ENCODE measurements at places on chromosomes 2 and 18. TPM values are rescaled to one million over a fixed set of nuclear protein-coding genes. Genes with fewer than 3 reads are reported as not detected.
A peak's percentile ranks its signal among the peaks of the same experiment; 100 is the strongest.

FAP gene
- 3.4 TPM for total RNA-seq

MEP1B gene
- not detected for total RNA-seq

GCG gene
- not detected for total RNA-seq

TRIM43 gene
- total RNA-seq: not detected

GNAL gene
- 5.8 TPM for total RNA-seq

ARHGEF33 gene
- total RNA-seq: 0.73 TPM

CFC1 gene
- total RNA-seq: not detected

SERPINB7 gene
- total RNA-seq: not detected

IL1RL2 gene
- 0.15 TPM for total RNA-seq

EGR4 gene
- not detected for total RNA-seq

CCDC74B gene
- total RNA-seq: 0.91 TPM

DNA sequence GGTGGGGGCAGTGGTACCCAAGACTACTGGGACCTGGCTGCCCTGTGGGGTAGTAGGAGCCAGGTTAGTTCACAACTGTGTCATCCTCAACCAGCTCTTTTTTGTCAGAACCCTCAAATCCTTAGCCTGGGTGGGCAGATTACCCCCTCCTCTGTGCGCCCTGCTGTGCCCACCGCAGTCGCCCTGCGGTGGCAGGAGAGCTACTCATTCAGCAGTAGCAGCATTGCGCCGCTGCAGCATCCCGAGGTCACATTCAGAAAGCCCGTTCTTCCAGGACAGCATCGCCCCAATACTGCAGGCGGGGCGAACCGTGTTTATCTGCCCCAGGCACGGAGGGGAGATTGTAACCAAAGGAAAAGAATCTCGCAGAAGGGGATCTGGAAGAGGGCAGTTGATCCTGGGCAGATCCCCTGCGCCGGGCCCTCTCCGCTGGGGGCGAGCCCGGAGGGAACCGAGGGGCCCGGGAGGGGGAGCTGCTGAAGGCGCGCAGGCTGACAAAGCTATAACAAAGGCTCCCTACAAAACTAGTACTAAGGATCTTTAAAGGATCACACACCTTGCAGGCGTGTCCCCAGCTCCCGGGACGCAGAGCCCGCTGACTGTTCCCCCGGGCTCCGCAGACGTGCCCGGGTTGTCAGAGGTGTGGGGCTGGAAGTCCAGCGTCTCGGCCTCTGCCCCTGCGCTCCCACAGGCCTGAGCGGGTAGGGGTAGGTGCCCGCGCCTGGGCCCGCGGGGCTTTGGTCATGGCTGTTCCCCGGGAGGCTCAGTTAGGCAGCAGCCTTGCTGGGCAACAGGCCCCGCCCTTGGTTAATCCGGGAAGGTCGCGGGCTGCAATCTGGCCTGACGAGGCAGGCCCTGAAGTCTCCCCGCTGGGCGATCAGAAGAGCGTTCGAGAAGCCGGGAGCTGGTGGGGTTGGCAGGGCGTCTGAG, 13.2 kb downstream of the POU3F3 start:
- DNase-seq: no peak

- no peak for DNase-seq
Observed at GRCh38 chr2:192775011-192775410, 580.3 kb upstream of the TMEFF2 start.

GRCh38 chr2:128285329-128285931, 33.2 kb downstream of the HS6ST1 start:
- DNase-seq: no peak

- no peak for DNase-seq
Observed at GRCh38 chr2:138503087-138503442, 1.5 kb downstream of the SPOPL start.

DNA sequence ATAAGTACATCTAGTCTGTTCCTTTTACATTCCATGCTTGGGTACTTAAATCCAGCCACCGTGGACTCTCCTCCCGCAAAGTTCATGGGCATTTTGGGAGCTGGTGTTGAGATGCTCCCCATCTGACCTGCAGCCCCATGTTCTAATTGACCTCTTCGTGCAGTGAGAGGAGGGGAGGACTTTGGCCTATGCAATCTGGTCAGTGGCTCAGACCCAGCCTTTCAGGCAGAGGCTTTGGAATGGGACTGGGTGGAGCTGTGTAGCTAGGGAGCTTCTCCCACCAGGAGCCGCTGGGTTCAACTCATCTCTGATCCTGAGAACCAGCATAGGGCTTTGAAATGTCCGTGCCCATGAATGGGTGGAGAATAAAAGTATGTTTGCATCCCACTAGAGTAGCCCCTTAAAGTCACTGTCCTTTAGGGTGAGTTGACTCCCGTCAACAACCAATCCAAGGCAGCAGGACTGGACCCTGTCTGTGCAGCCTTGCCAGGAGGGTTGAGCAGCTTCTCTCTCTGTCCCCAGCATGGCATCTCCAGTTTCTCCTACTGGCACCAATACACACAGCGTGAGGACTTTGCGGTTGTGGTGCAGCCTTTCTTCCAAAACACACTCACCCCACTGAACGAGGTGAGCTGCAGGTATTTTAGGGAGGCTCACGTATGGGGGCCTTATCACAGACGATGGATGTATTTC, 120.0 kb upstream of the PPP1CB start:
- no peak for DNase-seq

GRCh38 chr18:46182633-46183358, 78.6 kb downstream of the HAUS1 start:
- DNase-seq: no peak

DNA sequence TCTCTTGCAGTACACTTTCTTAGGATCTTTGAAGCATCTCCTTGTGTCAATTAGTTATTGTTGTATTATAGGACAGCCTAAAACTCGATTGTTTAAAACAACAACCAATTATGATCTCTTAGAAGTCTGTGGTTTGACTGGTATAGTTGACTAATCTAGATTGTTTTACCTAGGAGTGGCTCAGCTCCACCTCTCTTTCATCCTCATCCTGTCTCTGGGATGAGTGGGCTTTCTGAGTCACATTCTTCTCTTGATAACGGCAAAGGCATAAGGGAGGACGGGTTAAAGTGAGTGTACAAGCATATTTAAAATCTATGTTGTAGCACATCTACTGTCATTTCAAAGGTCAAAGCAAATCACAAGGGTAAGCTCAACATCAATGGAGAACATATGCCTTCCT, 102.3 kb upstream of the GULP1 start:
- no peak for DNase-seq

GRCh38 chr2:26576565-26577441, 64.4 kb downstream of the CIB4 start:
- peak; percentile 5 for DNase-seq

- DNase-seq: no peak
Observed at GRCh38 chr2:27271631-27272340, 3.4 kb upstream of the DNAJC5G start.

GRCh38 chr2:109448946-109449788, 164.6 kb downstream of the SEPTIN10 start:
- peak; percentile 56 for DNase-seq

DNA sequence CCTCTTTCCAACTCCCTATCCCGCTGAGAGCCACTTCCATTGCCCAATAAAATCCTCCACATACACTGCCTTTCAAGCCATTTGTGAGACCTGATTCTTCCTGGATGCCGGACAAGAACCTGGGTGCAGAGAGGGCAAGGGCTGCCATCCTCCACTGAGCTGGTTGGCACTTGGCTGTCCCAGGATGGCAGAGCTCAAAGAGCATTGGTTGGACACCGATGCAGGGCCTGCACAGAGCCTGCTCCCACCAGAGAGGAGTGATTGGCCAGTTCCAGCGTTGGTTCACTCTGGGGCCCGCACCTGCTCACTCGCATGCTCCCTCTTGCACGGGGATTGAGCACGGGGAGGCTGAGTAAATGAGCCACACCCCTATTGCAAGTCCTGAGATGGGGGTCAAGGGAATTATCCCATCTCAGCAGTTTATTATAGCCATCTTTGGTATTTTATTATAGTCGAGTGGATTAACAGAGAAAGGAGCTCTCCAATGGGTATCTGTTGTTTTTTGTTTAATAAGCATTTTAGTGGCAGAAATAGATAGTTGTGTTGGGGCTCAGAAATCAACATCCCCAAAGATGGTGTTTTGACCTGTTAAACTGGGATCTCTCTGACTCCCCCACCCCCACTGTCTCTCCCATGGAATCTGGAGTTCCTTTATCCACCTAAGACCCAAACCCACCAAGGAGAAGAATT, 19.8 kb upstream of the MGAT4A start:
- DNase-seq: no peak

DNA sequence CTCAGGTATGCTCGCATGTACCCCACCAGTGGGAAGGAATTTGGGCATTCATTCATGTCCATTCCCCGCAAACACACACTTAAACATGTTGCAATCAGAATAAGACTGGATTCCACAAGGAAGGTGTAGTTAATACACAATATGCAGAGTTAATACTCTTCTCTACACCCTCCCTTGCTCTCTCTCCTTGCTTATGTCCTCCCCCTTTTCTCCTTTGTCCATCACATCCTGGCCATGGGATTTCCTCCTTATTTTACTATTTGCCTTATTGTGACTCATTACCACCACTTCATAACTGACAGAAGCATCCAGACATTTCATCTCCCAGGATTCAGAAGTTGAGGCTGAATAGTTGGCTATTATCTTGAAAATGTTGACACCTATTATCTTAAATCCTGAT, 473.8 kb upstream of the SPHKAP start:
- no peak for DNase-seq

DNA sequence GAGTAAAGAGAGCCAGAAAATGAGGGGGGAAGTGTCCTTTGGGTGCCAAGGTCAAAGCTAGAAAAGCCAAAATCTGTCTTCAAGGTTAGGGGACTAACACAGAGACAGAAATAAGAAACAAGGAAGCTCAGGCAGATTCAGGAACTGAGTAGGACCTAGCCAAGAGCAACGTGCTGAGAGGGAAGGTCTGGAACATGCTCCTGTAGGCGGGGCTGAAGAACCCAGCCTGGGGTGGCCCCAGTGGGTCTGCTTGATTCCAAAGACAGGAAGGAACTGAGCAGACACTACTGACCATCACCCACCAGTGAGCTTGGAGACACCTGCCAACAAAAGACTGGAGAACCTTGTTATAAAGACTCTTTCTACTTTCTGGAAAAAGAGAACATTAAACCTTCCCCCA, 105.1 kb downstream of the SP3 start:
- no peak for DNase-seq

GRCh38 chr2:19860022-19860421, 41.8 kb downstream of the TTC32 start:
- peak; percentile 34 for DNase-seq

GRCh38 chr2:112701052-112701451, 19.8 kb upstream of the NT5DC4 start:
- DNase-seq: no peak

- DNase-seq: no peak
Observed at GRCh38 chr2:96464061-96464460, 41.1 kb downstream of the NEURL3 start.

DNA sequence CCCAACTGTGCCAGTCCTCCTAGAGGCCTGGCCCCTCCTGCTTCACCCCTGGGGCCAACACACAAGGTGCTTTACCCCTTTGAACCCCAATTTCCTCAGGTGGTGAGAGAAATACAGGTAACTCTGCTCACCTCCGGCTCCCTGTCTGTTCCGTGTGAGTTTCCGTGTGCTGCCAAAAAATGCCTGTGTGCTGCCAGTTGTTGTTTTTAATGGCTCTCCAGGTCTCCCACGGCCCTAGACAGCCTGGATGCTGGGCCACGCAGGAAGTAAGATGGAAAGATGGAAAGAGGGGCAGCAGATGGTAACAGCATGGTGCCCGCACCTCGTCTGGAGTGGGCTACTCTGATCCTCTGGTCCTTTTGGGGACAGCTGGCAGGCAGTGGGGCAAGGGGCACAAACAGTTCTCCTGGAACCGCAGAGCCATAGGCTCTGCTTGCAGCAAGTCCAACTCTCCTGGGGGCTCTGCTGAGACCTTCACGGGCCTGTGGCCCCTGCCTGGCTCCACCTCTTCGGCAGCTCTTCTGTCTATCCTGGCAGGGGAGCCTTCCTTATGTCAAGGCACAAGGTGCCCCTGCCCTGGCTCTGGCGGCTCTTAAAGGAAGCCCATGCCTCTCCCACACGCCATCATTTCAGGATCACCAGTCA, 4.3 kb upstream of the ARHGEF4 start:
- no peak for DNase-seq

DNA sequence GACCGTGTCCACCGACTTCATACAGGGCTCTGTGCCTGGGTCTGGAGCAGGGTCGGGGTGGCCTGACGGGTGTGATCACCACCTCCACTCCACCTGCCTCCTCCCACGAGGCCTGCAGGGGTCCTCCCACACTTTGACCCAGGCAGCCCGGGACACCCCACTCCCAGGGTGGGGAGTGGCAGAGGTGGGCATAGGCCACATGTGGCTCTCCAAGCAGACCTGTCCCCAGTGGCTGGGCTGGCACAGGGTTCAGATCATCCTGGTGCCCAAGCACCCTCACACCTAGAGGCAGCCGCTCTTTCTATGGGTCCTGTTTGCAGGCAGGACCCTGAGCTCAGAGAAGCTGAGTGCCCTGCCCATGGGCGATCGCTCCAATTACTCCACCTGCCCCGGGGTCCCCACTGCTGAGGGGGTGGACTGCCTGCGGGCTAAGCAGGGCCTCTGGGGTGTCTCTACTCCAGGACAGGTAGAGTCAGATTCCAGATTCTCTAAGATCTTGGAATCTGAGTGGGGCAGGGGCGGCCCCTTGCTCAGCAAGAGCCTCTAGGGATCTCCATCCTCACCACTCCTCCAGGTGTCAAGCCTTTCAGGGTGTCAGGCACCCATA, 1.4 kb downstream of the NEURL3 start:
- DNase-seq: no peak

GRCh38 chr2:233593201-233593600, 24.2 kb upstream of the UGT1A8 start:
- no peak for DNase-seq

DNA sequence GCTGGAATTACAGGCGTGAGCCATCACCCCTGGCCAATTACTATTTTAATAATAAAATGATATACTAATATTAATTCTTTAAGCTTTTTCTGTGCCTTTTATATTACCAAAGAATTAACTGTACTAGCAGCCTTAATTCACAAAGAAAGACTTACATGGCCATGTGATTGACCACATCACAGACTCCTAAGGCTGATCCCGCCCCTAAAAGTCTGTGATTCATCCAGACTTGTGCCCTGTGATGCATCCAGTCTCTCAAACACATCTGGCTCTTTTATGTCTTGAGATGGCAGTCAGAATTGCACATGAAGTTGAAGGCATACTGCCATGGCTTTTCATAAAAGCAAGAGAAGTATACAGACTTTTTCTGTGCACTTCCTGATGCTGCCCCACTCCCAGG, 91.7 kb downstream of the DTNA start:
- DNase-seq: no peak

GRCh38 chr18:40019797-40020392, 1935.1 kb upstream of the PIK3C3 start:
- no peak for DNase-seq

Measured in left cardiac atrium (tissue), 4 donors.